Smooth muscle cell of the coronary artery (primary cell): ENCODE measurements at places on chromosomes 3 and 15. TPM values are rescaled to one million over a fixed set of nuclear protein-coding genes. Genes with fewer than 3 reads are reported as not detected.

Gene GALK2
- total RNA-seq = 47.3 and 56.4 TPM in 2 replicates

Gene GHRL
- 0.30 TPM in 1 of 2 replicates, not detected in the other for total RNA-seq

Gene NUP210
- under 0.01 TPM in 1 of 2 replicates, not detected in the other for total RNA-seq

Gene CPN2
- not detected in 2 replicates for total RNA-seq

Gene TRH
- total RNA-seq = not detected in 2 replicates

Gene STRIT1
- not detected in 2 replicates for total RNA-seq

Gene ZBED2
- 0.08 TPM in 1 of 2 replicates, not detected in the other for total RNA-seq

Gene ITGB5
- total RNA-seq = 339 and 499 TPM in 2 replicates

Gene RAD51
- 0.70 and 3.2 TPM in 2 replicates for total RNA-seq

Gene TMCO5A
- not detected in 2 replicates for total RNA-seq

Gene CCR9
- not detected in 2 replicates for total RNA-seq

Gene MRPL47
- 21.6 and 28.0 TPM in 2 replicates for total RNA-seq

Gene CCDC39
- not detected in 2 replicates for total RNA-seq

Gene C2CD4B
- 0.12 and 0.68 TPM in 2 replicates for total RNA-seq

Gene CATSPER2
- total RNA-seq = 0.45 and 0.59 TPM in 2 replicates

Gene NRG4
- total RNA-seq = not detected in 2 replicates

Gene UBAP1L
- total RNA-seq = 0.53 and 0.94 TPM in 2 replicates

Gene CSPG5
- total RNA-seq = 0.12 and 0.15 TPM in 2 replicates

Gene PLSCR4
- 37.4 and 52.2 TPM in 2 replicates for total RNA-seq

Gene CCR3
- 0.94 TPM in 1 of 2 replicates, not detected in the other for total RNA-seq

Gene C3orf85
- not detected in 2 replicates for total RNA-seq

Gene PARP16
- 1.5 and 1.7 TPM in 2 replicates for total RNA-seq

Gene MUC20
- total RNA-seq = 0.30 TPM in 1 of 2 replicates, not detected in the other

Gene FOXB1
- not detected in 2 replicates for total RNA-seq

Gene ARGFX
- not detected in 2 replicates for total RNA-seq

Gene GPX1
- total RNA-seq = 401 and 519 TPM in 2 replicates

Gene FSD2
- under 0.01 TPM in 1 of 2 replicates, not detected in the other for total RNA-seq

Gene USP8
- 28.7 and 32.3 TPM in 2 replicates for total RNA-seq
